ENCODE measurements at places on chromosomes 3 and 15. TPM values are rescaled to one million over a fixed set of nuclear protein-coding genes. Genes with fewer than 3 reads are reported as not detected.

Gene CISH
- 10.2 TPM for total RNA-seq

Gene HRG
- total RNA-seq: not detected

Gene PATL2
- 3.0 TPM for total RNA-seq

Gene SATB1
- 46.1 TPM for total RNA-seq

Gene GCNT3
- total RNA-seq: not detected

Gene LRRC31
- not detected for total RNA-seq

Gene BFSP2
- not detected for total RNA-seq

Gene C3orf20
- not detected for total RNA-seq

Gene CCDC54
- not detected for total RNA-seq

Gene FBXL22
- 42.4 TPM for total RNA-seq

Gene GOLGA6L4
- 0.50 TPM for total RNA-seq

Gene C15orf62
- not detected for total RNA-seq

Gene PPM1L
- total RNA-seq: 56.4 TPM

Gene CCR9
- not detected for total RNA-seq

Gene IMPG2
- total RNA-seq: 0.20 TPM

Gene ALDH1A2
- total RNA-seq: 10.4 TPM

Gene GOLGA6D
- not detected for total RNA-seq

Gene GUCA1C
- 1.8 TPM for total RNA-seq

Gene LNP1
- 2.8 TPM for total RNA-seq

Gene ANKUB1
- not detected for total RNA-seq

Gene STAB1
- 69.7 TPM for total RNA-seq

Gene TGM5
- not detected for total RNA-seq

Gene SCN5A
- total RNA-seq: 133 TPM

Gene XYLB
- 0.45 TPM for total RNA-seq

Gene GREM1
- total RNA-seq: 0.52 TPM

Gene GOLGA8T
- total RNA-seq: 0.27 TPM

Gene ZNF80
- total RNA-seq: not detected

Gene TIPIN
- 4.0 TPM for total RNA-seq

Gene SELENOS
- total RNA-seq: 39.3 TPM

Gene SV2B
- 2.5 TPM for total RNA-seq

Gene DUOXA2
- total RNA-seq: not detected

Gene PRICKLE2
- 4.1 TPM for total RNA-seq

Gene ILDR1
- 0.20 TPM for total RNA-seq

Gene P2RY13
- total RNA-seq: 1.2 TPM

Gene MRAS
- 405 TPM for total RNA-seq

Gene ADAMTSL3
- 9.2 TPM for total RNA-seq

Gene COL7A1
- total RNA-seq: 24.5 TPM

Gene STARD5
- 1.8 TPM for total RNA-seq

Gene XCR1
- total RNA-seq: not detected

Gene GOLGA6L10
- total RNA-seq: 0.07 TPM

Gene PLA2G4B
- 5.7 TPM for total RNA-seq

Gene ZNF385D
- 2.8 TPM for total RNA-seq

Gene CASR
- total RNA-seq: not detected

Gene AADAC
- 0.35 TPM for total RNA-seq

Gene KCNMB3
- 1.1 TPM for total RNA-seq

Gene KATNBL1
- 15.3 TPM for total RNA-seq

Gene MAGI1
- 37.5 TPM for total RNA-seq

Gene CPNE9
- total RNA-seq: not detected

Gene ABI3BP
- total RNA-seq: 23.4 TPM

Gene DOCK3
- total RNA-seq: 3.8 TPM

Gene TMEM89
- not detected for total RNA-seq

Gene ACVR2B
- total RNA-seq: 4.7 TPM

Gene TERC
- total RNA-seq: 3.5 TPM

Gene TBC1D2B
- 11.9 TPM for total RNA-seq

Gene CADPS
- total RNA-seq: 14.3 TPM

Gene SLC12A8
- total RNA-seq: 0.52 TPM

Gene GOLGB1
- 45.8 TPM for total RNA-seq

Gene CPLX3
- 4.1 TPM for total RNA-seq

Gene FHIT
- 18.2 TPM for total RNA-seq

Gene NCKIPSD
- total RNA-seq: 13.6 TPM

All from left ventricle myocardium superior (tissue), 1 donor.